ENCODE measurements at places on chromosomes 16 and 17.

DNA sequence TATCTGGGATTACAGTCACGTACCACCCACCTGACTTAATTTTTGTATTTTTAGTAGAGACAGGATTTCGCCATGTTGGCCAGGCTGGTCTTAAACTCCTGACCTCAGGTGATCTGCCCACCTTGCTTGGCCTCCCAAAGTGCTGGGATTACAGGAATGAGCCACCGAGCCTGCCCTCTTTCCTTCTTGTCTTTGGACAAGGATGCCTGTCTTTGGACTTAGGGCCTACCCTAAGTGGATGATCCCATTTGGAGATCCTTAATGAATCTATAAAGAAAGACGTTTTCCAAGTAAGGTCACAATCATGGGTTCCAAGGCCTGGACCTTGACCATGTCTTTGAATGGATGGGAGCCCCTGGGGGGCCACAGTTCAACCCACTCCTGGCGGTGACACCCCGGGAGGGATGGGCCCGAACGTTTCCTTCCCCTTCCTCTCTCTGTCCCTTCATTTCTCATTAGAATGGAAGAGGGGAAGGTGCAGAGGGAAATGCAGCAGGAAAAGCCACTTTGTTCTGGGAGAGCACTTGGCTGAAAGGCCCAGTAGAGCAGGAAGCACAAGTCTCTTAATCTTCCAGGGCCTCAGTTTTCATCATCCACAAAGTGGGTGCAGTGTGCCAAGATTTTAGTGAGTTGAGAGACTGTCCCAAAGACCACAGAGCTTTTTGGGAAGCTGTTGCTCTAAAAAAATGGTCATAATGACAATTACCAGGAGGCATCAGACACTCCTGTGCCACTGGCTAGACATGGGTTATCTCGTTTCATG, 353.3 kb downstream of the SEC14L1 start:
- DNase-seq: no peak

GRCh38 chr16:55991843-55992242, 116.7 kb upstream of the CES5A start:
- DNase-seq: no peak

DNA sequence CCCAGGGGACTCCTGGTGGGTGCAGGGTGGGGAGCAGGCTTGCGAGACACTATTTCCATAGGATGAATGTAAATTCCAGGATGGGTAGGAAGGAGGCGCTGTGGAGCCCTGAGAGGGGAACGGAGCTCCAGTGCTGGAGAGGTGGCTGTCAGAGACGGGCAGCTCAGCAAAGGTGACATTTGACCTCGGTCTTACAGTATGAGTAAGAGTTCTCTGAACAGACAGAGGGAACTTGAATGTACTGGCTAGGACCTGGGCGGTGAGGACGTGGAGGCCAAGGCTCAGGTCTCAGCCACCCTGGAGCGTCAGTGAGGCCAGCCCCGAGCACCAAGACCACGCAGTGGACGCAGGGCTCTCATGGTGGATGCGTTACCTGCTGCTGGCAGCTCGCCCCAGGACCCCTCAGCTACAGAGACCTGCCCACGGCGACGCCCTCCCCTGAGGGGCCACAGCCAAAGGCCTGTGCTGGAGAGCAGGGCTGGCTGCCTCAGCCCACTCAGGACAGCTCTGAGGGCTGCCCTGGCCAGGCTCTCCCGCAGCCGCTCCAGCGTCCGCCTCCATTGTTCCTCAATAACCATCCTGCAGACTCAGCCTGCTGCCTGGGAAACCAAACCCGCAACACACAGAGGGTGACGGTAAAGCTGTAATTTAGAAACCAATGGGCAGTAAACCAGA, 65.9 kb upstream of the TNRC6C start:
- DNase-seq: no peak

DNA sequence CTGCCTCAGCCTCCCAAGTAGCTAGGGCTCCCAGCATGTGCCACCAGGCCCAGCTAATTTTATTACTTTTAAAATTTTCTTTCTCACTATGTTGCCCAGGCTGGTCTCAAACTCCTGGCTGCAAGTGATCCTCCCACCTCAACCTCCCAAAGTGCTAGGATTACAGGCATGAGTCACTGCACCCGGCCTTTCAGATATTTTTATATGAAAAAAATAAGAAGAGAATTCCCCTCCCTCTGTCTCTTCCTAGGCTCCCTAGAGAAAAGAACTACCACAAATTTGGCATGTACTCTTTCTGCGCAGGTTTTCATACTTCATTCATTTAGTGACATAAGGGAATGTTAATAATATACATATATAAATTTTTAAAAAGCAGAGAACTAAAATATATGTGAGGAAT, 21.7 kb upstream of the SMURF2 start:
- DNase-seq: no peak

GRCh38 chr17:38896346-38896954, 26.6 kb downstream of the LASP1 start:
- no peak for DNase-seq

GRCh38 chr16:1152123-1152638, 725 bp upstream of the CACNA1H start:
- no peak for DNase-seq
